Stimulated activated CD4-positive, alpha-beta T cell treated with anti-CD3 and anti-CD28 coated beads, Interleukin-4, amount 100 ng/mL, for 24 hours (primary cell): ENCODE measurements at places on chromosomes 1 and 21.

- peak; percentile 55 for DNase-seq
These were observed 9.3 kb downstream of the CBR1 start for GRCh38 chr21:36079010-36079649.

GRCh38 chr1:223748773-223749733 lies 36.7 kb downstream of the CAPN2 start:
- DNase-seq: peak; percentile 63

GRCh38 chr1:228292609-228292911 lies 84.7 kb downstream of the OBSCN start:
- no peak for DNase-seq

DNA sequence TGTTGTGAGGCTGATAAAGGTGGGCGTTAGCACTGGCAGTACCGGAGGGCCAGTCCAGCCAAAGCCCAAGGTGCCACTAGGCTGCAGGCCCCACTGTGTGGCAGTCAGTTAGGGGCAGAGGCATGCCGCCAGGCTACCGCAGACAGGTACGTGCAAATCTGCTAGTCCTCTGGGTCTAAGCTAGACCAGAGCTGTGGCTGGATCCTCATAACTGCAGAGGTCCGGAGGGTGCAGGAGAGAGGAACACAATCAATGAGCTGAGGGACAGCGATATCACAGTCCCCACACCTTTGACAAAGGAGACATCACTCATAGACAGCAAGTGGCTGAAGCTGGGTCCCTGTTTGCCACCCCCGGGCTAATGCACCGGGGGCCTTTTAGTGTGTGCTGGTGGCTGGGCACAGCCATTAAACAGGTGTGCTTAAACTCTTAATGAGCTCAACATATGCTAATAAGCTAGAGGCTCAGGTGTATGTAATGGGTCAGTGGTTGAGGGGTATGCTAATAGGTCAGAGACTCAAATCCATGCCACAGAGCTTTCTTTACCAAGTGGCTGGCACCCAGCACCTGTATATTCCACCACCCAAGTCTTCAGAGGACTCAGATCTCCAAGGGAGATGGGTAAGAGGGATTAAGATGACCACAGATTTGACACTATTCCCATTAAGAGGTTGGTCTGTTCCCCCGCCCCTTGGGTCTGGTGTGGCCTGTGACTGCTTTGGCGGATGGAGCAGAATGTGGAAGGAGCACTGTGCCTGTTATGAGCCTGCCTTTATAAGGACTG lies 82.0 kb downstream of the GLIS1 start:
- no peak for DNase-seq

- no peak for DNase-seq
These were observed 29.7 kb downstream of the JUN start for GRCh38 chr1:58754073-58754613.

DNA sequence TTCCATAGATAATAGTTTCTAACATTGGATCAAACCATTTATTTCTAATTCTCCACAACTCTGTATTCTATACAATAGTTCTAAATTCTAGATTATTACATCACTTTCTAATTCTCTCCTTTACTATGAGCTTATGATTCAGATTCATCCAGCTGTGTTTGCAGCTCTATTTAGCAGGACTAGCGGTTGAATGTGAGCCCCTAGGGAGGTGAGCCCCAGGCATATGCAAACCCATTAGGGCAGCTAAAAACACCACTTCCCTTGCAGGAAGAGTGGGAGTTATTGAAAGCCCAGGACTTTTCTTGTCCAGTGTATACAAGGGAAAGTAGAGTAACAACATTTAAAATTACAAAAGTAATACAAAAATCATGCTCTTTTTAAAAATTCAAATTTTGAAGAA lies 56.9 kb downstream of the KRTAP19-8 start:
- DNase-seq: no peak

DNA sequence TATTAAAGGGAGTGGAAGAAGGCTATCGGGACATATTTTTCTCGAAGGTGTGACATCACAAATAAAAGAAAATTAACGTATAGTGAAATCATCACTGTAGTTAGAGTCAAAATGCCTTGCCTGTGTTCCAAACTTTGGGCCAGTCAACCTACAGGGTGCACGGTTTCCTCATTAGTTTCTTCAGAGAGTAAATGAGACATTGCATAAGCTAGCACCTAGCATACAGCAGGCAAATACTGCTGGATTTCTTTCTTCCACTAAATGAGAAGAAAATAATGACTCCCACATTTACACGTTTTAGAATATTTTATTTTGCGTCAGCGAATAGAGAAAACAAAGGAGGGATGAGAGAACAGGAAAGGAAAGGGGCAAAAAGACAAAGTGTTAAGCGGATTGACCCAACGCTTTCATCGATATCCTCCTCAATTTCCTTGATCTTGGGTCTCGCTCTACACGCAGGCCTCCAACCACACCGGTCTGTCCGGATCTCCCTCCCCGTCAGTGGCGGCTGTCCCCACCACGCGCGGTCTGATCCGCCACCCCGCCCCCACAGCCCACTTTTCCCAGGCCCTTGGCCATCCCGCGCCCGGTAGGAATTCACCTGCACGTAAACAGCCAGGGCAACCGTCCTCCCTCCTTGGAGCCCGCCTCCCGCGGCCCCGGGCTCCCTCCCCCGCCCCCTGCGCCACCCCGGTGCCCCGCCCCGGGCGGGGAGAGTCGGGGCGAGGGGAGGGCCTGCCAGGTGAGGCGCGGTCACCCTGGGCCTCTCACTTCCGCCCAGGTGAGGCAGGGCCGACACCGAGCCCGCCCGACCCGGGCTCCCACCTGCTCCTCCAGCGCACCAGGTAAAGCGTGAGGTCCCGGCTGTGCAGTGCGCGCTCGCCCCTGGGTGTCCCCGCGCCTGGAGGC lies at the start of gene PATJ:
Gene PATJ (plus strand): TSS at position 770 of the 909 bp plus-strand sequence. CDS start 20,413 bp downstream, outside the sequence.
- DNase-seq: peak; percentile 50

DNA sequence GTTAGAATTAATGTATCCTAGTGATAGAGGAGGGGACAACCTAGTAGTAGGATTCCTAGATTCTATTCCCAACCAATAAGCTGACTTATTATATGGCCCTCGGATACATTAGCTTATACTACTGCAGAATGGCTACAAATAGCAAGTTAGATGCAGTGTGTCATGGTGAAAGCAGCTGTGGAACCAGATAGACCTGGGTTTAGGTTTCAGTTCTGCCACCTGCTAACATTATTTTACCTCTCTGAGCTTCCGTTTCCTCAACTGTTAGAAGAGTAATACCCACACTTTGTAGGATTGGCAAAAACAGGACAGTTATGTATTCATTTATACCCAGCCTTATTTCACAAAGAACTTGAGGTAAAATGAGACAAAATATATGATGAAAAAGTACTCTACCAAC lies 21.6 kb upstream of the MAGOH start:
- DNase-seq: no peak

- no peak for DNase-seq
These were observed 82.7 kb downstream of the CAMTA1 start for GRCh38 chr1:6867729-6868659.

- no peak for DNase-seq
These were observed 15.3 kb upstream of the TGFBR3 start for GRCh38 chr1:91901231-91901630.

- DNase-seq: no peak
These were observed 648.1 kb downstream of the USP25 start for GRCh38 chr21:16377857-16378256.

GRCh38 chr1:156319664-156320063 lies 18.4 kb downstream of the CCT3 start:
- DNase-seq: no peak

GRCh38 chr21:38863291-38863690 lies 57.6 kb downstream of the ETS2 start:
- no peak for DNase-seq

- DNase-seq: no peak
These were observed 6.6 kb downstream of the SLX9 start for GRCh38 chr21:44946254-44947041.

- DNase-seq: no peak
These were observed 122.9 kb upstream of the ERG start for GRCh38 chr21:38621132-38621531.

DNA sequence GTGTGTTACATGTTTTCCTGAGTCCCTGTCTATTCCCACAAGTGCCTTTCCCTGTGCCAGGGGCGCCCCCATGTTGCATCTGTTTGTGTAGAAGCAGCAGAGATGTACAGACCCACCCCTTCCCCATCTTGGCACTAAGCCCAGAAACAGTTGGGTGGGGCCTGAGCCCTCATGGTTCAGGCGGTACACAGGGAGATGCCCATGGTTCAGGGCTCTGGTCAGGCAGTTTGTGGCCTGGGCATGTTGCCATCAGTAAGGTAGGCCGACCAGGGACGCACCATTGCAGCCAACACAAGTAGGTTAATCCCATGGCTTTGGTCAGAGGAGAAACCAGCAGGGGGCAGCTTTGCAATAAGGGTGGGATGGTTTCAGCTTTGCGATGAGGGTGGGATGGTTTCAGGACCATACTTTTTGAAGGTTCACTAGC lies 914 bp upstream of the ADGRB2 start:
- no peak for DNase-seq

DNA sequence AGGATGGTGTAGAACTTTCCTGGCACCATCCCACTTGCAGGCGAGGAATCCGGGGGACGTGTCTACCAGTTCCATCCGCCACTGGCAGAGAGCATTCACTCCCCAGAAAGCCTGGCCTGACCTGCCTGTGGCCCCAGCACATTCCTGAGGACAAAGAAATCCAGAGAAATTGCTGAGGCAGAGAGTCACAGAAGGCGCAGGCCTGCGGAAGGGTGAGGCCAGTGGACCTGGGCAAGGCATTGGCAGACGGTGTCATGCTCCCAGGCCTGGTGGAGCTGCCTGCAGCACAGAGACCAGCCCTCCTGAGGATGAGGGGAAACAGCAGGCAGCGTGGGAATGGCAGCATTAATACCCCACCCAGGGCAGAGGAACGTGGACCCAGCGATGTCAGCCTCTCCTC lies 81.2 kb upstream of the F3 start:
- no peak for DNase-seq

- peak; percentile 36 for DNase-seq
These were observed 102.6 kb upstream of the ZNF644 start for GRCh38 chr1:91124290-91124985.

- no peak for DNase-seq
These were observed 4.3 kb downstream of the IGSF9 start for GRCh38 chr1:159941141-159941540.

GRCh38 chr1:186770421-186770820 lies 58.3 kb upstream of the PLA2G4A start:
- no peak for DNase-seq

DNA sequence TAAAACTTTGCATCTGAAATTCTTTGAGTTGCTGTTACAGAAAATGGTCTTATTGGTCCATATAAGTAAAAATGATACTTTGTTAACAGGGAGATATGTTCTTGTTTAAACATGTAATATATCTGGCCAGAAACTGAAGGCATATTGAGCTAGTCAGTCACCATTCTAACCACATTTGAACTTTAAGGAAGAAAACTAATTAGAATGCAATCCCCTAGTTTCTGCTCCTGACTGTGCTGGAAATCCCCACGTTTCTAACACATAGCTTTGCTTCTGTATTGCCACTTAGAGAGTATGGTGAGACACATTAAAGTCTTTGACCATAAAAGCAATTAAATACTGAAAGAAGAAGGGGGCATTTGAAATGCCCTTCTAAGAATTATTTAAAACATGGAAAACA lies 32.1 kb upstream of the HIVEP3 start:
- no peak for DNase-seq

- no peak for DNase-seq
These were observed 95.8 kb upstream of the HOOK1 start for GRCh38 chr1:59718989-59719360.

DNA sequence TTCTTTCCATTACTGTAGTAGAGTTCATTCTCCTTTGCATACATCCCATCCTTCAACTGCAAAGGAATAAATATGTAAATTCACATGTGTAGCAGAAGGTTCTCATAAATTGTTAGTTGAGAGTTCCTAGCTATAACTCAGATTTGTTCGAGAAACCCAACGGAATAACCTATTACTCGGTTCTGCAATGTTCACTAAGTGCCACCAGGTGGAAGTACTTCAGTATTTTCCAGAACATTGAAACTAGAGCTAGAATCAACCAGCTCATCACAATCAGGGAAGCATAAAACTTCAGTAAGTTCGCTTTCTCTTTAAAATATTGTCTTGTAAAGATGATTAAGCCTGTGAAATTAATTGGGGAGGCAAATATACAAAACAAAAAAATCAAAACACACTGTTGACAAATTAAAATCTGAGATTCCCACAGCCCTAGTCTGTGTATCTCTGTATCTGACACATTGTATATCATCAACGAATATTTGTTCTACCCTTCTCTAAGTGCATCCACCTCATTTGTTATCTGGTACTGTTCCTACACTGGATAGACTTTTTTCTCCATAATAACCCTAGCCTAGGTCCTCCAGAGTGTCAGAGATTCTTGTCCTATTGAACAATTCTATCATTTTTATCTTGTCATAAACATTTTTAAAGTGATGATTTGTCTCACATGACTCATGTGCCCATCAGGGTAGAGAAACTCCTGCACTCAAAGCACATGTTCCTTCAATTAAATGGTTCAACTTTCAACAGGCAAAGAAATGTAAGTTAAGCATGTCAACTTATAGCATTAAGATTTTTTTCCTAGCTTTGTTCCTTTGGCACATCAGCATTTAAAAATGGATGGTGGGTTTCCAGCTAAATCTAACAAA lies 31.9 kb downstream of the MROH9 start:
- no peak for DNase-seq

DNA sequence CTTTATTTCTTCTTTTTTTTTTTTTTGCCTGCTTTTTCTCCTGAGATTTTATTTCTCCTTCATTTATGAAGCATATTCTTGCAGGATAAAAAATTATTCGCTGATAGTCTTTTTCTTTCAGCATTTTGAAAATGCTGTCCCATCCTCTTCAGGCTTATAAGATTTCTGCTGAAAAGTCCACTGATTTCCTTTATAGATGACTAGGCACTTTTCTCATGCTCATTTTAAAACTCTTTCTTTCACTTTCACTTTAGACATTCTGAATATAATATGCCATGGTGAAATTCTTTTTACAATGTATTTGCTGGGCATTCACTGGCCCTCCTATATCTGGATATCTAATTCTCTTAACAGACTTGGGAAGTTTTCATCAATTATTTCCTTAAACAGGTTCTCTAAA lies 25.5 kb upstream of the GTF2B start:
- no peak for DNase-seq
